Stimulated activated CD8-positive, alpha-beta memory T cell treated with anti-CD3 and anti-CD28 coated beads, Interleukin-2, amount 100 ng/mL, for 1 hour (primary cell): ENCODE measurements at places on chromosomes 3 and 15.

GRCh38 chr3:52221563-52222318 lies 3.7 kb downstream of the TLR9 start:
- no peak for DNase-seq

- no peak for DNase-seq
Measured at GRCh38 chr3:146682171-146682570, 77.0 kb upstream of the PLSCR5 start.

GRCh38 chr3:143321058-143321769 lies 201.6 kb downstream of the CHST2 start:
- DNase-seq, result no peak

- DNase-seq, result no peak
Measured at GRCh38 chr3:45567730-45568172, 26.8 kb upstream of the LIMD1 start.

DNA sequence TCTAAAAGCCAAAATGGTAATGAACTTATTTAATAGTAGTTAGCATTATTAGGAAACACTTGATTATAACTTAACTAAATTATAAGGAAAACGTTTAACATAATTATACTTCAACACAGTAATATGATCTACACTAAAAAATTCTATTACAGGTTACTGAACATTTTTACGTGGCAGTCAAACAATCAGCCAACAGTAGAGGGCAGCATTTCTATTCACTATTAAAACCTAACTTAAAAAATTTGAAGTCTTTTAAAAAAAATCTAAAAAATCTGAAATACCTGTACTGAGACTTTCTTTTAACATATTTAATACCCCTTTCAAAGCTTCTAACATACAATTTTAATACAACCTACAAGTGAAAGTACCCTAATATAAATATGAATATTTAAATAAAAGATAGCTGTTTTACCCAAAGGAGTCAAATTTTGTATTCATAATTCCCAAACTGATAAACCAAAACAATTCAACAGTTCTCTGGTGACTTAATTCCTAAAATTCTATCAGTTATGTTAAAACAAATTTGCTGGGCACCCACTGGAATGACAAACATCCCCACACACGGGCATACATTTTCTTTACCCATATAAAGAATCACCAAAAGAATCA lies 41.5 kb downstream of the DLG1 start:
- no peak for DNase-seq
